ENCODE measurements at places on chromosomes 6 and 20.

- no peak for DNase-seq
Measured at GRCh38 chr6:169811072-169811471, 59.6 kb downstream of the ERMARD start.

- DNase-seq = no peak
Measured at GRCh38 chr6:146905181-146905704, 299.0 kb upstream of the STXBP5 start.

DNA sequence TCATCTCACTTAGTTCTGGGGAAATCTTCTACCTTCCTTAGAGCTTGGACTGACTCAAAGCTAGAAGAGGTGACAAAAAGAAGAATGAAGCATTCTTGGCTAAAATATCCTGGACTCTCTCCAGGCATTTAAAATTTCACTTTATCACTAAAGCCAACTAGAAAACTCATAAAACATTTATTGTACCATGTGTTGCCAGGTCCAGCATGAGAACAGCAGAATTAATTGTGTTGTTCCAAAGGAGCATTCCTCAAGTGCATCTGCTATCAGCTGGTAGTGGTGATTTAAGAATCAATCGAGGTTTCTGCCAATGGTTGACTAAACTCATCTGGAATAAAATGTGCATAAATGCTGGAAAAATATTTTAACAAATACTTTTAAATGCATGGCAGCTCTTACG lies 147.3 kb upstream of the SSTR4 start:
- DNase-seq = no peak

DNA sequence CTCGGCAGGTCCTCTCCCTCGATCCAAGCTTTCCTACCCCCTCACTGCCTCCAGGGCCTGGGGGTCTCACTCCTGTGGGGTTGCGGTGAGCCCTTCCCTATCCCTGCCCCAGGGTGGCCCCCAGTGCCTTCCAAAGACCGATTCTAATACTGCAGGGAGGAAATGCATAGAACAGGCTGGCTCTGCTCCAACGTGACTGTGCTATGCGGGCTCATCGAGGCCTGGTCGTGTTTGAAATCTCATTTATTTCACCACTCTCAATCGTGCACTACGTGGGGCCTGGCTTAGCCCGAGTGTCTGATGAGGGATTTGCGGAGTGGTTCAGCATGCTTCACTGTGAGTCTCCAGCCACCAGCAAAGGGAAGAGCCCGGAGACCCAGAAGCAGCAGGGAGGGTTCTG lies 60.9 kb downstream of the CDH4 start:
- DNase-seq = no peak

- no peak for DNase-seq
Measured at GRCh38 chr20:35739294-35740163, 2.5 kb downstream of the RBM39 start.

GRCh38 chr6:148790817-148791216 lies 44.0 kb downstream of the UST start:
- no peak for DNase-seq

DNA sequence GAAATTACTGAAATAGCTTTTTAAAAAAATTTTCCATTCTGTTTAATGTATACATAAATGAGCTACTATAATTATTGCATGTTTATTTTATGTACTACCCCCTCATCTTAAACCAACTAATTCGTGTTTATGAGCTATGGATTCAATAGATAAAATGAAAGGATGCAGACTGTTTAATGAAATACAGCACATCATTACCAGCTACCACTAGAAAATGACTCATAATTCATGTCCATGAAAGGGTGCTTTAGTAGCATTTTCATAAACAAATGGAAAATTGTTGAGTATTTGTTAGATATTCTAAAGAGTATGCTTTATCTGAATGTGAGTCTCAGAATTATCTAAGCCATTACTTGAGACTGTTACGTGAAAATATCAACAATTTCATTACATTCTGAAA lies 1590.1 kb downstream of the HACE1 start:
- DNase-seq = no peak

DNA sequence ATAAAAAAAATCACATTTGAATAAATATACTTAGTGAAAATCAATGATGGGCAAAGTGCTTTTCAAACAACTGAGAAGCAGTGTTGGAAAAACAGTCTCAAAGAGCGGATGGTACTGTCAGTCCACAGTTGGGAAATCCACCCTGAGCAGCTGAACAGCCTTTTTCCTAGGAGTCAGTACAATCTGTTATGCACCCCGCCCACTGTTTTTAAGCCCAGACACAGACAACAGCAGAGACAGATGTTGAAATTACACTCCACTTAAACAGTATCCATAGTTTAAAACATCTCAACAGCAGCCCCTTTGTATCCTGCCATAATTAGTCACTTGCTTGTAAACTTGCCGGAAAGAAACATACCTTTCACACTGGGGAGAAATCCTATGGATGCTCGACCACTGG lies 372 bp downstream of the KIAA0408 start:
- no peak for DNase-seq

GRCh38 chr20:60327971-60328660 lies 369.9 kb downstream of the CDH26 start:
- no peak for DNase-seq

- DNase-seq = no peak
Measured at GRCh38 chr6:148140772-148141557, 201.7 kb upstream of the SASH1 start.

- DNase-seq = no peak
Measured at GRCh38 chr6:120290964-120291363, 941.4 kb upstream of the MAN1A1 start.

GRCh38 chr20:22425344-22426295 lies 158.8 kb downstream of the FOXA2 start:
- no peak for DNase-seq

DNA sequence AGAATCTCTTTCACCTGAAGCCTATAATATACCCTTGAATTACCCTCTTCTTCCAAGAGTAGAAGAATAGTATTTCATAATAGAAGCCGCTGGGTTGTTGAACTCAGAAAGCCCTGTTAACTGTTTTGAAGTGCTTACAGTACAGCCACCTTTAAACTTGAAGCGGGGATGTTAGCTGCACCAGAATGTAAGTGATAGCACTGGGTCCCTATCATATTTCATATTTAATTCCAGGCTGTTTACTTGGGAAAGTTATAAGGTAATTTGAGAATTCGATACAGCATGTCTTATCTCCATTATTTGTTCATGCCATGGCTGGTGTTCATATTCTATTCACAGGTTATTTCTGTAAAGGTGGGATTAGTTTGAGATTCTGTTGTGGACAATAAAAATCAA lies 63.5 kb upstream of the VSTM2L start:
- DNase-seq = no peak

DNA sequence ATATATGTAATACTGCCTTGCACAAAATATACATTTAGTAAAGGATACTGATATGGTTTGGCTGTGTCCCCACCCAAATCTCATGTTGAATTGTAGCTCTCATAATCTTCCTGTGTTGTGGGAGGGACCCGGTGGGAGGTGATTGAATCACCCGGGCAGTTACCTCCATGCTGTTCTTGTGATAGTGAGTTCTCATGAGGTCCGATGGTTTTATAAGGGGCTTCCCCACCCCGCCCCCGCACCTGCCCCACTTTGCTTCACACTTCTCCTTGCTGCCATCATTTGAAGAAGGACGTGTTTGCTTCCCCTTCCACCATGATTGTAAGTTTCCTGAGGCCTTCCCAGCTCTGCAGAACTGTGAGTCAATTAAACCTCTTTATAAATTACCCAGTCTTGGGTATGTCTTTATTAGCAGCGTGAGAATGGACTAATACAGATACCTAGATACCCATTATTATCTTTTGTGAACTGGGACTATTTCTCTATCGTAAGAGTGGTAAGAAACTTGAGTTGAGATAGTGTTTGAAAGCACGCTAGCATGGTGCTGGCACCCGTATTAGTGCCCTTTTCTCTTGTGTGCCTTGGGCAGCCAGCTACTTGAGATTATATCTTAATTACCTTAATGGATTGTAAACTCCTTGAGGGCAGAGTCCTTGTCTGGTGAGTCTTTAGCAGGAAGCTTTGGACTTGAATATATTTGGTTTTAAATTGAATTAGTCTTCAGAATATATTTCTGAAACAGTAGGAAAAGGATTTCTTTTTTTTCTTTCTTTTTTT lies 25.6 kb downstream of the TOP1 start:
- no peak for DNase-seq

DNA sequence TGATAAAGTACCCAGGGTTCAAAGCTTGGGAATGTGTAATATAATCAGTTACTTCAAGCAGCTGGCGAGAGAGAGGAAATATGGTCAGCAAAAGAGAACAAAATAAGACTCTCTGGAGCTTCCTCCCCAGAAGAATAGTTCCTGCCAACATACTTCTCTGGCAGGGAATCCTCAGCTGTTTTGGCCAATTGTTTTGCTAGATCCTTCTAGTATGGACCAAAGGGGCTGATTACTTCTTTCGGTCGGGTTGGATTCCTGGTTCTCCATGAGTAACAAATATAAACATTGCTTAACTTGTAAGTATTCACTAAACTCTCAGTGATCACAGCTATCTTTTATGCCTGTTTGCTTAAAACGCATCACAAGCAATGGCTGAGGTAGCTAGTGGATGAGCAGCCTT lies 31.4 kb upstream of the FBXO9 start:
- DNase-seq = peak; percentile 55

DNA sequence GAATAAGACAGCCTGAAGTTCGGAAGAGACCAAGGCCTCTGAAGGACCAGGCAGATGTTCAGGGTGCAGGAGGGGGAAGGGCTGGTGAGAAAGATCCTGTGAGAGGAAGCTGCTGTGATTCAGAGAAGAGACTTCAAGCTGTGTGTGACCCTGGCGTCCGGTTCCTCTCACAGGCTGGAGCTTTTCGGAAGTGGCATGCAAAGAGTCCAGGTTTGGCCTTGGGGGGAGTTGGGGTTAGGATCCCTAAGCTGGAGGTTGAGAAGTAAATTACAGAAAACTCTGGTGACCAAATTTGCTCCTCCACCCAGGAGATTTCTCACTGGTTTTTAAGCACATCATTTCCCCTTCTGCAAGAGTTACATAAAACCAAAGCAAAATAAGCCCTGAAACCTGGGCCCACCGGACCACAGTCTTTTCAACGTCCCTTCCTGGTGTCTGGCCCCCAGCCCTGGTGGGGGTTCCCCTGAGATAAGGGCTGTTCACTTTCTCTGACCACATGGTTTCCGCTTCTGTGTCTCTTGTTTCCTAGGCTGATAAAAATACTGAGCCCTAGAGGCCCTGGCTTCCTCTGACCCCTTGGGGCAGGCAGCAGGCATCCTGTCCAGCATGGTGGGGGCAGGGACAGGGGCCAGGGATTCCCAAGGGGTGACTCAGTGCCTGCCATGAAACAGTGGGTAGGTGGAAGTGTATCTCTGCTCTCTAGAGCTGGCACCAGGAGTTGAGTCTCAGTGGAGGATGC lies 12.0 kb upstream of the LTA start:
- DNase-seq = no peak

DNA sequence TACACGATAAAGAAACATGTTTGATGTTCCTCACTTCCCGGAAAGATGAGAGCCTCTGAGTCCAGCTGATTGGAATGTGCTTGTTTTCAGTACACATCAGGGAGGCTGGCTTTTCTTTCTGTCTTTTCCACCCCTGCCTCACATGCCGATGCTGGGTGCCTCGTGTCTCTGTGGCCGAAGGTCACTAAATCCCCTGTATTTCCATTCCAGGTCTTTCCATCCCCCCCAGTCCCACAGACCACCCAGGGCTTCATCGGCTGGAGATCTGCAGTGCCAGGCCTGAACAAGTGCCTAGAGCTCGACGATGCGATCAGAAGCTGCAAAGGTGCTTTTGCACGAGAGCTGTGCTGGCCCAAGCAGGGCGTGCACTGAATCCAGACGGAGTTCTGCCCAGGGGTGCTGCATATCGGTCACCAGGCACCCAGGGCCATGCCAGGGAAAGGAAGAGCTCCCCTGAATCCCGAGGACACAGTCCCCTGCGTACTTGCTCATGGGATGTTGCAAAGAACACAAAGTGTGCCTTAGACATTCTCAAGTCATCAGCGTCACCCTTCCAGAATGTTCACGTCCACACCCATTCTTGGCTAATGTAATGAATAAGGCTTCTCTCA lies 67.9 kb downstream of the ANKRD60 start:
- DNase-seq = peak; percentile 12

GRCh38 chr20:17612287-17612991 lies 42.6 kb downstream of the DSTN start:
- DNase-seq = peak; percentile 60

DNA sequence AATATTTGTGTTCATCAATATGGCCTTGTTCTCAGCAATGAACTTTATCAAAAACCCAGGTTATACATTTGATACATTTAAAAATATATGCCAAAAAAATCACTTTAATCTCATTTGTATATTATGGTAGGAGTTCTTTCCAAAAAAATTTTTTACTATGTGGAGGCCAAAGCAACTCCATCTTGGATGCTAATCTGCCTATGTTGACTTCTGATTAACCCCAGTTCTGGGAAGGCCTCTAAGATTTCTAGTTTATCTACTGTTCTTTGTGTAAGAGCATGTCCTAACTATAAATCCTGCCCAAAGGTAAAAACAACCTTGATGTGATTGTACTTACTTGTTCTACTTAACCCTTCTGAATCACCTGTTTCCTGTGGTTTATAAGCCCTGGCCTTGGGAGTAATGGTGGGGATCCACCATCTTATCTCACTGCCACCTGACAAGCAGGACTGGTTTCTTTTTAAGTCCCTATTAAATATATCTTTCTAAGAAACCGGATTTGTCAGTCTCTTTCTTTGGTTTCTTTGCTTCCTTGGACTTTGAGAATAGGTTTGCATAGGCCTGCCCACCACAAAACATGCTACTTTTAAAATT lies 46.7 kb downstream of the RNGTT start:
- no peak for DNase-seq

- no peak for DNase-seq
Measured at GRCh38 chr6:82687855-82688254, 324.2 kb downstream of the TPBG start.

DNA sequence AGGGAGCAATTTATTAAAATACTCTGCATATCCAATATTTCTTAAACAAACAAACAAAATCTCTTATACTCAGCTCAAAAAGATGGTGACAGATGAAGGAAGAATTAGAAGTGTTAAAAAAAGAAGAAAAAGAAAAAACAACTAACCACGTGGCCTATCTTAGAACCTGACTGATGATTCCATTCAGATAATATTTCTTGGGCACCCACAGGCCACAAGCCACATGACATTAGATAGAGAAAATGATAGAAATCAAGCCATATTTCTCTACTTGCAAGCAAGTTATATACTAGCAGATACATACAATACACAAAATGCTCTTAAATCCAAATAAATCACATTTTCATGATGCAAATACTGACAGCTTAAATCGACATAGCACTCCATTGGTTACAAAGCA lies 14.5 kb upstream of the RAMACL start:
- no peak for DNase-seq

DNA sequence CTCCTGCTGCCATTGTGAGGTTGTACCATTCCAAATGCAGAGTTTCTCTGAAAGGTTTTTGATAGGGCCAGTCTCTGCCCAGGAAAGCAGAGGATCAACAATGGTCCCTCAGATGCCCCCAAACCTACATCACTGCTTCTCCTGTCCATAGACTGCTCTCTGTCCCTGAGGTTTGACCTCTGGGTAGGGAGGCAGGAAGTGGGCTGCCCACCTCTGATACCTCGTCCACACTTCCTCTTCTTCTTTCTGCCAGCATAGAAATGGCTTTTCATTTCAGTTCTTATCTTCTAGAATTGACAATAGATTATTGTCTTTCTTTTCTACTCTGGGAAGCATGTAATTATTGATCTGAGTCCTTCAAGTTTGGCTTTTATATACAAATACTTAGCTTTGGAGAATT lies 170.6 kb downstream of the TRMT11 start:
- DNase-seq = no peak
